ENCODE measurements at places on chromosomes 3 and 15. TPM values are rescaled to one million over a fixed set of nuclear protein-coding genes. Genes with fewer than 3 reads are reported as not detected.

VIPR1 gene
- total RNA-seq, result 0.41 TPM

SLC28A2 gene
- total RNA-seq, result not detected

TMEM212 gene
- total RNA-seq, result not detected

SEMA3B gene
- 2.4 TPM for total RNA-seq

KLHL40 gene
- total RNA-seq, result 0.41 TPM

GOLGA8J gene
- not detected for total RNA-seq

MYL3 gene
- not detected for total RNA-seq

HYAL3 gene
- 3.7 TPM for total RNA-seq

TGM4 gene
- not detected for total RNA-seq

CGNL1 gene
- total RNA-seq, result 5.7 TPM

XCR1 gene
- not detected for total RNA-seq

SCN11A gene
- total RNA-seq, result under 0.01 TPM

C3orf33 gene
- total RNA-seq, result 17.9 TPM

GRCh38 chr15:91919014-91919534 lies 65.6 kb downstream of the SLCO3A1 start:
- peak; percentile 67 for DNase-seq

- DNase-seq, result no peak
These were observed 3.9 kb downstream of the AEN start for GRCh38 chr15:88624971-88625490.

- no peak for DNase-seq
These were observed 32.6 kb upstream of the SHC4 start for GRCh38 chr15:48996276-48996675.

DNA sequence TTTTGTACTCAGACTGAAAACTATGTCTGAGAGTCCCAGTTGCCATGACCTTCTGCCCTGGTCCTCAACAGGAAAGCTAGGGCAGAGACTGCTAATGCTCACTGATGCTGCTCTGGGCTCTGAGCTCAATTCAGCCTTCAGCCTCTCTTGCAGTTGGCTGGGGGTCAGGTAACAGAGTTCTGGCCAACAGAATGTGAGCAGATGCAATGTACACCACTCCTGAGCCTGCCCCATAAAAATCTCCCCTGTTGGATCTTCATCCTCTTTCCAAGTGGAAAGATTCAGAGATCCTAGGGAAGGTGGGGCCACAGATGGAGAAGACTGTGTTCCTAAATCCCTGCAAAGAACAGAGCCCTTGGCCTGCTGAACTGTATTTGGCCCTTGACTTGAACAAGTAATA lies 87.8 kb downstream of the PDZRN3 start:
- DNase-seq, result no peak

DNA sequence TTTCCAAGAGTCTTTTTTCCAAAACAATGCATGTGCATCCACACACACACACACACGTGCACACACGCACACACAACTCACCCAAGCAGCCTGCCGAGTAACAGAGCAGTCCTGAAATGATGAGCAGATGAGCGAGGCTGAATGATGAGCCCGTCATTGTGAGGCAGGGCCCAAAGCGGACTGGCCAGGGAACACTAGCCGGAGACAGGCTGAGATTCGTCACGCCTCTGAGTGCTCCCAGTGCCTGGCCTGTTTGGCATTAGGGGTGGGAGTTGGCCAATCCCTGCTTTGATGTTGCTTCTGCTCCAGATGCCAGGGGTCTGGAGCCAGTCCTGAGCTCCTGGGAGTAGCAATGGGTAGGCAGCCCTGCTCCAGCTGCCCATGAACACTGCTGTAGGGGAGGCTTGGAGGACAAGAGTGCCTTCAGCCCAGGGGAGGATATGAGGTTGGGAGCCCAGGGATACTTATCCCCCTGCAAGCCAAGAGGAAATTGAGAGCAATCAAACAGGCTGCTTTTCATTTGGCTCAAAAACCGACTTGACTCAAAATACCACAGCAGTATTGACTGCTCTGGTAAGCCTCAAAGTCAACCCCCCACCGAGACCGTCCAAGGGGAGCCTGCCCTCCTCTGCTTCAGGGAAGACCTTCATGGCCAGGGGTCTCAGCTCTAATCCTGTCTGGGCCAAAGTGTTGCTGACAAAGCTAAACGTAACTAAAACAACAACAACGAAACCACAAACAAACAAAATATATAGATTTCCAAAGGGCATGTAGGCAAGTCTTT lies 22.9 kb downstream of the COLQ start:
- no peak for DNase-seq

GRCh38 chr3:10964537-10965167 lies 27.9 kb upstream of the SLC6A1 start:
- no peak for DNase-seq

- no peak for DNase-seq
These were observed 12.1 kb upstream of the POLG start for GRCh38 chr15:89346516-89347231.

DNA sequence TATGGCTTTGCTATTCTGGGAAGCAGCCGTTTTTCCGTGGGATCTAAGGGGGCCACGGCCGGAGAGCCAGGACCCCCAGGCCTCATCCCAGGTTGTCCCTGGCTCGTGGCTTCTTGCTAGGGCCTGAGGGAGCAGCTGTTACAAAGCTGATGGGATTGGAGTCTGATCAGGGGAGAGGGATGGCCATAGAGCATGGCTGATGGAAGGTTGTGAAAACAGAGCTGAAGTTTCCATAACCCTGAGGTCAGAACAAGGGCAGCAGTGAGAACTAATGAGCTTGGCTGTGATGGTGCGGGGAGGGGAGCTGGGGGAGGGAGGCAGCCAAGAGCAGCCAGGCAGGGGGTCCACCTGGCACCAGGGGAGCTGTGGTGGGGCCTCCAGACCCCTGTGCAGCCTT lies 63.0 kb downstream of the LINGO1 start:
- no peak for DNase-seq

DNA sequence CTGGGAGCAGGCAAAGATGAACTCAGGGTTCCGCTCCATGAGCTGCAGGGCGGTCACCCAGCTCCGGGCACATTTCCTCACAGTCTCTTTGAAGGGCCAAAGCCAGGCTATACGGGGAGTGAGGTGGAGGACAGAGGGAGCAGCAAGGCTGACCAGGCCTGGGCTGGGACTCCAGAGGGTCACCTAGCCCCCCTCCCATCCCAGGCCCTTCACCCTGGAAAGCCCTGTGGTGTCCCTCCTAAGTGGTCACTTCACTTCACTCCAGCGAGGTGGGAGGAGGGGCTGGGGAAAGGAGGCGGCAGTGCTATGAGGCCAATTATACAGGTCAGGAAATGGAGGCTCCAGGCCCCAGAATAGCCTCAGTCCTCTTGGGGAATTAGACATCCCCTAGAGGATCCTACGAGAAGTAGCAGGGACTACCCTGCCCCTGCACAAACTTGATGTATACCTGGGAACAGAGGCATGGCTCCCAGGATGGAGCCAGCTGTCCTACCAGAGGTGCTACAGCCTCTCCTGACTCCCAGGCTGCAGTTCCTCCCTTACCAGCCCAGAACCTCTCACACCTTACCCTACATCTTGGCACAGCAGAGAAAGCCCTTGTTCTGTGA lies 5.7 kb downstream of the MAN2C1 start:
- no peak for DNase-seq

- no peak for DNase-seq
These were observed 47.8 kb downstream of the SPRED1 start for GRCh38 chr15:38300395-38300794.

DNA sequence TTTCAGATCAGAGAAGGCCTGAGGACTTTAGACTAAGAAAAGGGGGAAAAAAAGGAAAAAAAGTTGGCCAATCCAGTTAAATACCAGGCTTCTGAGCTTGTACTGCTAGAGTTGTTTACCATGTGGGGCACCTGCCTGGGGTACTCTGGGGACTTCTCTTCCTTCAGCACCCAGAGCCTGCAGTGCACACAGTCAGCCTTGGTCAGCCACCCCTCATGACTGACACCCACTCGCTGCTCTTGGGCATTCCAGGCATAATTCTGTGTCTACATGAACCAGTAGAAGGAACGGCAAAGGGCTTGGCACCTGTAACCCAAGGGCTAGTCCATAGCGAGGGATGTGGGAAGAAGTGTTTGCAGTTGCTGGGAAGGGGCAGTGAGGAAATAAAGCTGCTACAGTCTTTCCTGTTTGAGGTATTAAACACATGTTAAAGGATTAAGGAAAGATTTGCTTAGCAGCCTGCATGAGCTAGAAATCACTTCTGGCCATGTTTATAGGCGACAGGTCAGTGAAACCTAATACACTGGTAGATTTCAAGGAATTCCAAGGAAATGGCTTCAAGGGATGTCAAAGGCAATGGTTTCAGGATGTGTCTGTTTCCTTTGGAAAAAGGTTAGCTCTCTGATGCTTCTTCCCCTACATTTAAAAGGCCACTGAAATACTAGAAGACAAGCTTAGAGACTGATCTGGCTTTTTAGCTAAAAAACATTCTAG lies 232.5 kb downstream of the CHST2 start:
- no peak for DNase-seq

DNA sequence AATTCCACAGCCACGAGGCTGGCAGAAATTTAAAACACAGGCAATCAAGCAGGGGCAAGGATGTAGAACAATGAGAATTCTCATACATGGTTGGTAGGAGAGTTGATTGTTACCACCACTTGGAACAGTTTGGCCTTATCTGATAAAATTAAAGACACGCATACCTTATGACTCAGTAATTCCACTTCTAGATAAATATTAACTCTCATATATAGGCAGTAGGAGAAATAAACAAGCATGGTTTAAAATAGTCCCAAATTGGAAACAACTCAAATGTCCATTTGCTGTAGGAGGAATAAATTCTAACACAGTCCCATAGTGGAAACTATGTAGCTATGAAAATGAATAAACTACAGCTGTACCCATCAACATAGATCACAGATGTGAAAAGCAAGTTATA lies 42.3 kb upstream of the USP3 start:
- no peak for DNase-seq

- DNase-seq, result no peak
These were observed 5.6 kb downstream of the PDCD6IP start for GRCh38 chr3:33803894-33804526.

- DNase-seq, result no peak
These were observed 64.3 kb downstream of the MEGF11 start for GRCh38 chr15:66189291-66189690.

DNA sequence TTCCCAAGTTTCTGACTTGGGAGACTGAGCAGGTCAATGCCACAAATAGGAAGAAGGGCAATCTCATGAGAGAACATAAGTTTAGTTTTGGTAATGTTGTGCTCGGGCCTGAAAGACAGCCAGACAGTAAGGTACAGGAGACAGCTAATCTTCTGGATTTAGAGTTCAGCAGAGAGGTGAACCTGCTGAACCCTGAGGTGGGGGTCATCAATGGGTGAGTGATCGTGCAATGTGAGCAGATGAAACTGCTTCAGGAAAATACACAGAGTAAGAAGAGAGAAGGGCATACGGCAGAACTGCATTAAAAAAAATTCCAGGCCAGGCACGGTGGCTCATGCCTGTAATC lies 23.3 kb downstream of the RUBCN start:
- no peak for DNase-seq

- no peak for DNase-seq
These were observed 624.6 kb downstream of the SI start for GRCh38 chr3:164453714-164454113.

- no peak for DNase-seq
These were observed 279.3 kb upstream of the C2CD4B start for GRCh38 chr15:62444104-62445022.

GRCh38 chr3:81743096-81744025 lies 18.1 kb downstream of the GBE1 start:
- no peak for DNase-seq

DNA sequence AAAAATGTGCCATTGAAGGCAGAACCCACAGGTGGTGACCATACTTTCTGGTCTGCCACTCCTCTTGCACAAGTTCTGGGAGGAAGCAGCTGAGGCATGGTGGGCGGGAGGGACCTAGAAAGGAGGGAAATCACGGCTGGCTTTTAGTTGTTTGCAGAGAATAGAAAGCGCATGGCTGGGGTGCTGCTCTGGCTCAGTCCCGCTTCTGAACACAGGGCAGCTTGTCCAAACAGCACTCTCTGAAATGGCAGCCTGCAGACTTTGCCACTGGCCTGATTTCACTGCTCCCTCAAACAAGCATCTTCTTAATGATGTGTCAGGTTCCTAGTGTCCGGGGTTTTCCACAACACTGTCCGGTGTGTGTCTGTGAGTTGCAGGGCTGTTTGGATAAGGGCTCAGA lies 76.7 kb downstream of the AAGAB start:
- no peak for DNase-seq

DNA sequence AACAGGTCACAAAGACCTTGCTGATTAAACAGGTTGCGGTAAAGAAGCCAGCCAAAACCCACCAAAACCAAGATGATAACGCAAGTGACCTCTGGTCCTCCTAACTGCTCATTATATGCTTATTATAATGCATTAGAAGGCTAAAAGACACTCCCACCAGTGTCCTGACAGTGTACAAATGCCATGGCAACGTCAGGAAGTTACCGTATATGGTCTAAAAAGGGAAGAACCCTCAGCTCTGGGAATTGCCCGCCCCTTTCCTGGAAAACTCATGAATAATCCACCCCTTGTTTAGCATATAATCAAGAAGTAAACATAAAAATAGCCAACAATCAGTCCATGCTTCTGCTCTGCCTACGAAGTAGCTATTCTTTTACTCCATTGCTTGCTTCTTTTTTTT lies 108.1 kb downstream of the MAGI1 start:
- no peak for DNase-seq

DNA sequence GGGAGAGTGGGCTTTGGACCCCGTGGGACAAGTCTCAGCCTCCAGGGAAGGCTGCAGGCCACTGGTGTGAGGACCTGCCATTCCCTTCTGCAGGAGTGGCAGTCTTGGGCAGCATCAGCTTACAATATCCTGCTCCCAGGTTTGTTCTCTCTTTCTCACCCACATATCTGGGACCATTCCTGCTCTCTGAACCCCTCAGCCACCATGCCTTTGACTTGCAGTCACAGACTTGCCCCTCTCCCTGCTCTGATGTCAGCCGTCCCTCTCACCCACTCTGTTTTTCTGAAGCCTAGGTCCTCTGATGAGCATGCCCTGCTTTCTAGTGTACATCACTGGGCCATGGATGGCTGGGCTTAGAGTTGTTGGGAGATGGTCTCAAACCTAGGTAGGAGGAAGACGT lies 282.1 kb downstream of the EPHB1 start:
- no peak for DNase-seq

- DNase-seq, result no peak
These were observed 381.9 kb upstream of the AGTR1 start for GRCh38 chr3:148315756-148316155.

GRCh38 chr3:72483554-72484104 lies 364.6 kb downstream of the SHQ1 start:
- DNase-seq, result no peak

GRCh38 chr3:74009961-74010844 lies 385.5 kb upstream of the PDZRN3 start:
- no peak for DNase-seq

DNA sequence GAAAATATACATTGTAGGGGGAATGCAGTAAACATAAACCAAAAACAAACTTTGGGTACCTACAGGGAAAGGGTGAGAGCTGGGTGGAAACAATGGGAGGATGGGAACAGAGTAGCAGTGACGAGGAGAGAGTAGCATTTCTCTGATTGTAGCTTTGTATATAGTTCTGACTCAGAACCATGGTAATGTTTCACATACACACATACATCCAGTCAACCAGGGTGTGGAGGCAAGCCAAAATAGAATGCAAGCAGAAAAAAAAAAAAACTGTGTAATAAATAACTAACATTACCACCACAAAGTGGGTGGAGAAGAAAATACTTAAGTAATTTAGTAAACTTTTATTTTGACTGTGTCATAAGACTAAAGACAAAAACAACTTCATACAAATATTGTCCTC lies 27.2 kb downstream of the BCL2A1 start:
- no peak for DNase-seq
